ENCODE measurements at places on chromosomes 6 and 20.

- DNase-seq: no peak
Measured at GRCh38 chr6:144055121-144055931, 40.0 kb downstream of the SF3B5 start.

GRCh38 chr20:24309596-24309995 lies 159.8 kb upstream of the SYNDIG1 start:
- no peak for DNase-seq

DNA sequence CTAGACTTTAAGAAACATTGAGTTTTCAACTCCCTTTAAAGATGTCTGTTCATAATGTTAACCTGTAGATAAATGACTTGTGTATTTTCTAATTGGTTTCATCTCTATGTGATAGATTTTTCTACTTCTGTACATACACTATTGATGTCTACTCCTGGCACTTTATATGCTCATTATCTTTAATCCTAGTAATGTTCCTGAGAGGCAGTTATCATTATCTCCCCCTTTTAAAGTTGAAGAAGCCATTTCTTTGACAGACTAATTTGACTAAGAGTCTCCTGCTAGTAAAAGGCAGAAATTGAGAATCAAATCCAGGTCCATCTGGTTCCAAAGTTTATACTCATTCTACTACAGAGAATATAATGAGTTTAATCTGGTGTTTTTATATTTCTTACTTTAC lies 137.2 kb upstream of the SAMD5 start:
- no peak for DNase-seq

DNA sequence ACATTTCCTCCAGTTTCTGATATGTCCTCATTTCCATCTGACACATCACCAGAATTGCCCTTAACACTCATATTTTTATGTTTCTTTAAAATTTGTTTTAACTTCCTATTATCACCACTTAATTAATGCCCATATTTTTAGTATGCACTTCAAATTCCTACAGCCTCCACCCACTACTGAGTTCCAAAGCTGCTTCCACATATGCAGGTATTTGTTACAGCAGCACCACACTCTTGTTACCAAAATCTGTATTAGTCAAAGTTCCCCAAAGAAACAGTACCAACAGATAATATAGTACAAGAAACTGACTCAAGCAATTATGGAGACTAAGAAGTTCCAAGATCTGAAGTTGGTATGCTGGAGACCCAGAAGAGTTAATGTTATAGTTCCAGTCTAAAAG lies 340.4 kb downstream of the GRIK2 start:
- no peak for DNase-seq

DNA sequence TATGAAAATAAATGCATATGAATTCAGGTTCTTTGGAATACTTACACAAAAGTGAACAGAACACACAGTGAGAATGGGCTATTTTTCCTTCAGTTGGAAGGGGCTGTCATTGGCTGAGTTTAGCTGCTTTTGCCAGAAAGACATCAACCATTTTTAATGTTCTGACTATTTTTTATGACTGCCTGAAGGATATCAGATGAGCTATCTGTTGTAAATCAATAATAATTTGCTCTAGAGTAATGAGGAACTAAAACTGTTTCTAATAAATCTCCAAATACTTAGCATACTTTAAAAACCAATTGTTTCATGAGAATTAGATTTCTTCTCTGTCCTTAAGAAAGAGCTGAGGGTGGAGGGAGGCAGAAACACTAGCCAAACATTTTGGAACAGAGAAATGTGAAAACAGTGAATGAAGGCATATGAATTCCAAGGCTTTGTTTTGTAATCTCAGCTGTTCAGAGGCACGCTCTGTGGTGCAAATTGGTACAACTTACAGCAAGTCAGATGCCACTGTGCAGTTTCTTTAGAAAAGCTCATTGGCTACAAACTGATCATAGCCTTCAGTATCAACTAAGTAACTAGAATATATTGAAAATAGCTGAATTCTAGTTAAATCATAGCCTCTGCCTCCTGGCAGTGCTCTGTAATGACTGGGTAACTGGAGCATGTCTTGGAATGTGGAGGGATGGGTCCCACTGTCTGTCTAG lies 228.9 kb upstream of the JAG1 start:
- DNase-seq: no peak

DNA sequence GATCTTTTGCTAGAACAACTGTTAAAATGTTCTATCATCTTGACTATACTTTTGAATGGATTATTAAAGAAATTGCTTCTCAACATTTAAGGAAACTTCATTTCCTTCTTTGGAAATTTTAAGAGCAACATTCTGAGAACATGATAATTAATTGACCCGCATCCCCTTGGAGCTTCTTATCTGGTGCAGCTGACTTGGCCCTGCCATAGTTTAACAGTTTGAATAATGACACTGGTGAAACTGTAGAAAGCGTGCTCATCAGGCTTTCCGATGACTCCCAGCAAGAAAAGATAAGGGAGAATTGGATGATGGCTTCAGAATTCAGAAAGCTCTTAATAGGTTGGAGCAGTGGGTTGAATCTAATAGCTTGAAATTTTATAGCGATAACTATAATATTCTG lies 38.1 kb downstream of the SNX9 start:
- no peak for DNase-seq

DNA sequence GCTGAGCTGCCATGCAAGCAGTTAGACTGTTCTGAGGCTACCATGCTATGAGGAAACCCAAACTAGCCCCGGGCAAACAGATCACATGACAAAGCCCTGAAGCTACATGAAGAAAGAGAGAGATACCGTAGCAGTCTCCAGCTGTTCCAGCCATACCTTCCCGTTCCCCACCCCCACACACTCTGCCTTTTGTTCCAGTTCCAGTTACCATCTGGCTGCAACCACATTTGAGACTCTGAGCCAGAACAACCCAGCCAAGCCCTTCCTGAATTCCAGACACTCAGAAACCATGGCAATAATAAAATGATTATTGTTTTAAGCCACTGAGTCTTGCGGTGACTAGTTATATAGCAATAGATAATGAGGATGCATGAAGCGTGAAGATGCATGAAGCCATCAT lies 28.3 kb downstream of the RIN2 start:
- DNase-seq: no peak

DNA sequence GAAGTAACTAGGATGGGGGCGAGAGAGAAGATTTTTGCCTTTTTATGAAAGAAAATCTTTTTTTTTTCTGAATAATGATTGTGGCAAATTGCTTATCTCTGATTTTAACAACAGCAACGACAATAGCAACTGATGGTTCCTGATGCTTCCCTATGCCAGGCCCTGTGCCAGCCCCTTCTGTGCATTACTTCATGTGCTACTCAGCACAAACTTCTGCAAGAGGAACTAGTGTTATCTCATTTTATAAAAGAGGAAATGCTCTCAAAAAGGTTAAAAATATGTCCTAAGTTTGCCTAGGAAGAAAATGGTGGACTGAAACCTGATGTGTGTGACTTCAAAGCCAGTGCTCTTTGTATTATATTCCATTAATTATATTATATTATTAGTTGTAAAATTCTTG lies 74.0 kb upstream of the RALGAPA2 start:
- no peak for DNase-seq

- DNase-seq: no peak
Measured at GRCh38 chr6:136350914-136351313, 61.3 kb upstream of the BCLAF1 start.

- DNase-seq: no peak
Measured at GRCh38 chr6:49548613-49549304, 1.7 kb upstream of the C6orf141 start.

- DNase-seq: no peak
Measured at GRCh38 chr6:7176208-7176607, 68.4 kb downstream of the RREB1 start.
